Body of pancreas (tissue), 4 donors: ENCODE measurements at places on chromosomes 3 and 15. TPM values are rescaled to one million over a fixed set of nuclear protein-coding genes. Genes with fewer than 3 reads are reported as not detected.

GRCh38 chr15:74155766-74156417 is 17.6 kb upstream of the ISLR start:
- DNase-seq: no peak
- no peak overlapping the region for H3K4me3 ChIP-seq
- no peaks in the 10 kb centered on the region for H3K36me3 ChIP-seq
- no peaks in the 10 kb centered on the region for H3K27me3 ChIP-seq
- H3K27ac ChIP-seq: no peak overlapping the region
- no peaks in the 10 kb centered on the region for H3K4me1 ChIP-seq

DNA sequence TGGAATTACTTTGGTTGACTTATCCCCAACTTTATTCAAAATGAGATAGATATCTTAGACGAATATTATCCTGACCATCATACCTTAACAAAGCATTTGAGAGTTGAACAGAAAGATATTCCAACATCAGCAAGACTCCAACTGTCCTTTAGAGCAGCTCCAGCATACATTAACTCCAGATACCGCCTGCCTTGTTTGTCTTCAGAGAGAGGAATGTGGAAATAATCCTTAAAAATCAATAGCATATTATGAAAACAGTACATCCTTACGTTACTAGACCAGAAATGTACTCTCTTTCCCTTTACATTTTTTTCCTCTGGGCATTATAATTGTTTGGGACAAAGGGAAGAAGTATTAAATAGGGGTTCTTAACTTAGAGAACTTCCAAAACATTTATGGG is 1.7 kb downstream of the ANKUB1 start:
- H3K36me3 ChIP-seq: no peaks in the 10 kb centered on the region
- no peak for DNase-seq
- H3K4me1 ChIP-seq: no peaks in the 10 kb centered on the region
- H3K27ac ChIP-seq: no peak overlapping the region
- H3K27me3 ChIP-seq: no peaks in the 10 kb centered on the region

Gene DAPK2
- total RNA-seq: 5.9 TPM

Gene NPAP1
- 0.33 TPM for total RNA-seq

GRCh38 chr15:25188051-25188450 is 233.3 kb downstream of the SNRPN start:
- H3K36me3 ChIP-seq: no peaks in the 10 kb centered on the region
- no peak overlapping the region for H3K27ac ChIP-seq
- H3K27me3 ChIP-seq: no peaks in the 10 kb centered on the region
- H3K4me1 ChIP-seq: no peaks in the 10 kb centered on the region

DNA sequence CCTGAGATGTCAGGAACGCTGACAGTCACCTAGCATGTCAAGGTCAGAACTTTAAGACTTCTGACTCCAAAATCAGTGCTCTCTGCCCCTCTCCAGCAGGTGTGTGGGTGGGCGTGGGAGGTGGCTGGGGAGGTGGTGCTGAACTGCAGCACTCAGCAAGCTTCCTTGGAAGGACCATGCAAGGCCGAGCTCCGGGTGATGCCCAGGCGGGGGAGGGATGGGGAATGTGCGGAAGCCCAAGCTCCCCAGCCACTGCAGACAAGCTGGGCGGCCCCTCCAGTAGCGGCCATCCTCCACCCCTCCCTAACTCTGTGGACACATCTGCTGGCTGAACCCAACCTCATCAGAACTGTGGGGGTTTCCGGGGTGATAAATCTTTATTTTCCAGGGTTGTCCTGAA is 296.6 kb downstream of the TLE3 start:
- no peak overlapping the region for H3K27ac ChIP-seq
- peaks cover under 1% of the 10 kb centered on the region for H3K4me1 ChIP-seq
- H3K4me3 ChIP-seq: no peak overlapping the region
- no peak for DNase-seq
- H3K27me3 ChIP-seq: no peaks in the 10 kb centered on the region

DNA sequence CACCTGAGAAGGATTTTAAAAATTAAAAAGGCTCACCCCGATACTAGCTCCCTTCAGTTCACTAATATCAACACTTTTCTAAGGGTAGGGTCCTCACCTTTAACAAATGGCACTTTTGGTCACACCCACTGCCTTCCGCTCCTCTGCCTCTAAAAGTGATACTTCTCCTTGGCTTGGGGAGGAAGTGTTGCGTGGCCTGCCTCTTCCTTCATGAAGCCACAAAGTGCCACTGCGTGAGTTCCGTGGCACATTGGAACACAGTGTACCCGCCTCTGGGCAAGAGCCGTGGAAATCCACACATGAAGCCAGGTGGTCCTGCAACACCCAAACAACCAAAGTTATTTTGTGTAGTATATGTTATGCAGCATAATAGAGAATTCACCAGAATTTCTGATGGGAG is 3.9 kb downstream of the B4GALT4 start:
- no peak for DNase-seq
- no peaks in the 10 kb centered on the region for H3K27me3 ChIP-seq
- H3K36me3 ChIP-seq: no peaks in the 10 kb centered on the region
- H3K4me1 ChIP-seq: peaks cover 20% of the 10 kb centered on the region

DNA sequence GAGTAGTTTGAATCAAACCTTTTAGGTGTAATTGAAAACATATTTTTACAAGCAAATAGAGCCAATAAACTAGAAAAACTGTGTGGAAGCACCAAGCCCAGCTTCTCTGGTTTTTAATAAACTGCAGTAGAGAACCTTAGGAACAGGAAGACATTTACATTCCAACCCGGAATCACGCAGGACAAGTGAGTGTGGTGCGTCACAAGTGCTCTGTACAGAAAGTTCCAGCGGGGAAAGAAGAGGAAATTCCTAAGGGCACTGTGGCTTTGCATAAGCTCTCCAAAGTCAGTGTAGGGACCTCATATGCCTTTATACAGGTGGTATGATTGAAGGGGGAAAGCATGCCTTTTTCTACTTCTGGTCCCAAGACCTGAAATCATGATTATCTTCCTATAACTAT is 21.6 kb downstream of the COL8A1 start:
- H3K36me3 ChIP-seq: no peaks in the 10 kb centered on the region
- no peak overlapping the region for H3K27ac ChIP-seq
- no peaks in the 10 kb centered on the region for H3K4me1 ChIP-seq
- DNase-seq: no peak

DNA sequence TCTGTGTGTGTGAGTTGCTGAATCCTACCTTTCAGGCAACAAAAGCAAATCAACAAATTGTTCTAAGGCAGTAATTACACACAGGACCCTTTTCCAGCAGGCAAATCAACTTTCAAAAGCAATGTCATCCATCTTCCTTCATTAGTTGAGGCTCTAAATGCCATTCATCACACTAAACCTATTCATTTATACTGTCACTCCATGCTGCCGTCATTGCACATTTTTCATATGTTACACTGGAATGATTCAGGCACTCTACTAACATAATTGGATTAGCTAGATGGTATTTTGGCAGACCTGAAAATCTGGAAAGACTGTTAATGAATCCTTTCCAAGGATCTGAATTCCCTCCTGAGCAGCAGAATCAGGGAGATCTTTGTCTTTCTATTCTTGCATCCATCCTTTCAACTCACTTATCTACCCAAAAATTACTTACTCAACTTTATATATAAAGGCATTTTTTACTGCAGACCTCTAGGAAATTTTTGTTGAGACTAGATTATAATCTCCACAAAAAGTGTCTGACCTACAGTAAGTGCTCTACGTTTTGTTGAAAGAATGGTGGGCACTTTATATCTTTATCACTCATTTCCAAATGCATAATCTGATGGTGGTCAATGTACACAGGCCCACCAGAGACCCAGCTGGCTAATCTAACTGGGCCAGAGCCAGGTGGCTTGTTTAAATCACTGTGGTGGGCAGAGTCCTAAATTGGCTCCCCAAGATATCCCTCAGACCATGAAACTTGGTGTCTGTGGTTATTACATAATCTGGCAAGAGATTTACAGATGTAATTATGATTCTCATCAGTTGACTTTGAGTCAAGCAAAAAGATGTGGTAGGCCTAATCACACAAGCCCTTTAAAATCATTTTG is 25.0 kb downstream of the MIX23 start:
- no peak overlapping the region for H3K27ac ChIP-seq
- DNase-seq: no peak
- no peaks in the 10 kb centered on the region for H3K27me3 ChIP-seq
- peaks cover 22% of the 10 kb centered on the region for H3K4me1 ChIP-seq

DNA sequence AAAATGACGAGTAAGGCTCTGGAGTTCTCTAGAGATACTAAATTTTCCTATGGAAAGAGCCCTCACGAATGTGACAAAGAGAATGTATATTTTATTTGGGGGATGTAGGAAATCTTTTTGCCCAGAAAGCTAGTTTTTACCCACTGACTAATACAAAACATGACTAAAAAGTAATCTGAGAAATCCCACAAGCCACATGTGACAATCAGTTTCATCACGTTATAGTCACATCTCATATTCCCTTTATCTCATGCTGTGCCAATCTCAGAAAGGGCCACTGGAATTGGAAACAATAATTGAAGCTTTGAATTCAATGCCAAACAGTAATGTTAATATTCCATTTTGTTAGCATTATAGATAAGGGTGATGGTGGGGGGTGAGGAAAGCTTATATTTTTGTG is 509.0 kb upstream of the GOLIM4 start:
- no peak overlapping the region for H3K4me3 ChIP-seq
- H3K36me3 ChIP-seq: no peaks in the 10 kb centered on the region
- H3K27me3 ChIP-seq: no peaks in the 10 kb centered on the region
- H3K27ac ChIP-seq: no peak overlapping the region
- DNase-seq: no peak
- H3K4me1 ChIP-seq: no peaks in the 10 kb centered on the region

Gene SNX33
- total RNA-seq: 19.8 TPM

DNA sequence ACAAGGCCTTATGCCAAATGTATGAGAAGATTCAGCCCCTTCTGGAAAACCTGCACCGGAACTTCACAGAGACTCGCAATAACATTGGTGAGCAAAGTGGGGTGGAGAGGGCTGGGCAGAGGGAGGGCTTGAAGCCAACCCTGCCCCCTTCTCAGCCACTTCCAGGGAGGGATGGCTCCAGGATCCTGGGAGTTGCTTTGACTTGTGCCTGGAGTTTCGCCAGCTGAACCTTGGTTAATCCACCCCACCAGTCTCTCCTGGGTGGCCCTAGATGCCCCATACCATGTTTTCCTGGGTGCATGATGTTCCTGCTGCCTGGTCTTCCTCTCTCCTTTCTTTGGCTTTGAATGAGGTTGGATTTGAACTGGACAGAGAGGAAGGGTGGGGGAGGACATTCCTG is 10.8 kb downstream of the TBC1D21 start:
- no peak overlapping the region for H3K4me3 ChIP-seq
- H3K4me1 ChIP-seq: no peaks in the 10 kb centered on the region
- no peaks in the 10 kb centered on the region for H3K36me3 ChIP-seq

DNA sequence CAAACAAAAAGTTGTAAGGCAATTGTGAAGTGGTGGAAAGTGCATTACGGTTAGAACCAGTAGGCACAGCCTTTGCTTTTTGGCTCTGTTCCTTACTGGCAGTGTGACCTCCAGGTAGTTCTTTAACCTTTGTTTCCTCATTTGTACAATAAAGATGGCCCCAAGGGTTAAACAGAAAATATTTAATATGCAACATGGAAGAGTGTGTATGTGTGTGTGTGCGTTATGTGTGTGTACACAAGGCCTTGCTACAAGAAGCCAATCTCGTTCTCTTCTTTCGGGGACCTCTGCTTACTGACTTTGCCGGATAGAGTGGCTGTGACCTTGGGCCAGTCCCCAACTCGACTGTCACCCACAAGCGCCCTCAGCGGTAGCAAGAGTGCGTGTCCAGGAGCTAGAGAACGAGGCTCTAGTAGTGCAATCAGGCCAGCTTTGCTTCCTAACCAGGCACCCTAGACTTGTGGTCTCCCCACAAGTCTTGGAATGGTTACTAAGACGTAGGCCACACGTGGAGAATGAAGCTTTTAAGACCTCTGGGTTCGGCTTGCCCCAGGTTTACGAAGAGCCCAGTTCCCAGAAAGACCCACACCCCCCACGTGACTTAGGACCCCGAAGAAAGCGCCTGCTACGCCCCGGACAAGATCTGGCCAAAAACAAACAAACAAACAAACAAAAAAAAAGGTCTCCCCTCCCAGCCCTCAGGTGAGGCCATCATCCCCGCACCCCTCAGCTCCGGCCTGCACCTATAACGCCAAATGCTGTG is 593 bp downstream of the CIAO2A start:
- peaks cover 62% of the 10 kb centered on the region for H3K4me1 ChIP-seq
- H3K27me3 ChIP-seq: no peaks in the 10 kb centered on the region
- DNase-seq: peak; percentile 57
- H3K4me3 ChIP-seq: peak overlapping the region; percentile 30
- peak overlapping the region; percentile 87 for H3K27ac ChIP-seq

Gene MAGEL2
- 2.0 TPM for total RNA-seq

GRCh38 chr3:107663266-107663665 is 140.5 kb downstream of the BBX start:
- H3K27me3 ChIP-seq: no peaks in the 10 kb centered on the region
- H3K36me3 ChIP-seq: no peaks in the 10 kb centered on the region
- no peaks in the 10 kb centered on the region for H3K4me1 ChIP-seq
- no peak overlapping the region for H3K27ac ChIP-seq
- no peak overlapping the region for H3K4me3 ChIP-seq

Gene MORF4L1
- total RNA-seq: 152 TPM

DNA sequence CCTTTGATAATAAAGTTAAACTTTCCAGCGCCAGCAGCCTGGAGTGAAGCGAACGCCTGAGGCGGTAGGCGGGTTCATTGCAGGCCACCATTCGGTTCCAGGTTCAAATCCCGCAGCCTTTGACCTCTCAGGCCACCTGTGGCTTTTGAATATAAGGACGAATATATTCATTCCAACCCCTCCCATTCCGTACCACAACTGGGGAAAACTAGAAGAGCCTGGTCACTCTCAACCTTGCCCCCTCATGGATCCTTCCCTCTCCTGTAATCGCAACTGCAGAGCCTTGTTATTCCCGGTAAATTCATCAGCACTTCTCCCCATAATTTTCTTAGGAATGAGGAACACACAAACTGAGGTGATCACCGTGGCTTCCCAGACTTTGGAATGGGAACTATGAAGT is 35.2 kb downstream of the ZIC4 start:
- H3K27me3 ChIP-seq: no peaks in the 10 kb centered on the region
- no peaks in the 10 kb centered on the region for H3K36me3 ChIP-seq
- H3K4me1 ChIP-seq: no peaks in the 10 kb centered on the region
- no peak overlapping the region for H3K27ac ChIP-seq
- H3K4me3 ChIP-seq: no peak overlapping the region
